Activated T-helper 9 cell treated with anti-CD3 and anti-CD28 coated beads, Interleukin-2, amount 50 U/mL, for 16 hours (primary cell): ENCODE measurements at places on chromosomes 3 and 15.

- no peak for DNase-seq
These were observed 9.6 kb downstream of the CELSR3 start for GRCh38 chr3:48652923-48653715.

GRCh38 chr3:20225769-20226168 lies 39.8 kb upstream of the SGO1 start:
- DNase-seq = no peak

GRCh38 chr3:83633758-83634157 lies 1325.0 kb upstream of the CADM2 start:
- no peak for DNase-seq

DNA sequence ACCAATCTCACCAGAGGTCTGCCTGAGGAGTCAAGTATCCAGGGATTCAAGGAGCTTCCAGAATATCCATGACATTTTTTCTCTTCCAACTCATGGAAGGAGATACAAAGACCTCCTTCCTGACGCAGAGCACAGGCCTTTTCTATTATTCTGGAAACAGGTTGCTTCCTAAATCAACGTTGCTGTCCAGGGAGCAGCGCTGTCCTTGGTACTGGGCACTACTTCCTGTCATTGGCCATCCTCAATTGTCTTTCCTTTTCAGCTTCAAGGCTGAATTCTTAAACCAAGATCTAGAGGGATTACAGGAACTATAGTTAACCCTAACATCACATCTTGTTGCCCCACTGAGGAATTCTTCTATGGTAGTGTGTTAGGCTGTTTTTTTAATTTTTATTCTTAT lies 50.4 kb upstream of the TBC1D21 start:
- DNase-seq = no peak

DNA sequence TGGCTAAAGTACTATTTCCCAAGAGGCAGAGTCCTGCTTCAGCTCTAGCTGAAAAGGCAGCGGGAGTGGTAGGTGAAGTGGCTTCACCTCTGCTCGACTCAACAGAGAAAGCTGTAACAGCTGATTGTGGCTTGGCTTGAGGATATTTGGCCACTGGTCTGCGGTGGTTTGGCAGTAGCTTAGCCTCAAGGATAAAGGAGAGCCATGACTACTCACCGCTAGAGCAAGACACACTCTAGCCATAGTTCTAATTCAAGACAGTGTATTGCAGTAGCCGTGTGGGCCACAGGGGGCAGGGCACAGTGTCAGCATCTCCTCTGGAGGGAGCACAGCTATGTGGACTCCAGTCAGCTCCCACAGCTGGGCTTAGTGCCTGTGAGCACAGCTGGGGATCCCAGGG lies 23.5 kb downstream of the TPRG1 start:
- no peak for DNase-seq

GRCh38 chr3:127697551-127698240 lies 24.9 kb downstream of the ABTB1 start:
- no peak for DNase-seq

GRCh38 chr15:49063402-49064280 lies 17.4 kb upstream of the SECISBP2L start:
- DNase-seq = no peak

DNA sequence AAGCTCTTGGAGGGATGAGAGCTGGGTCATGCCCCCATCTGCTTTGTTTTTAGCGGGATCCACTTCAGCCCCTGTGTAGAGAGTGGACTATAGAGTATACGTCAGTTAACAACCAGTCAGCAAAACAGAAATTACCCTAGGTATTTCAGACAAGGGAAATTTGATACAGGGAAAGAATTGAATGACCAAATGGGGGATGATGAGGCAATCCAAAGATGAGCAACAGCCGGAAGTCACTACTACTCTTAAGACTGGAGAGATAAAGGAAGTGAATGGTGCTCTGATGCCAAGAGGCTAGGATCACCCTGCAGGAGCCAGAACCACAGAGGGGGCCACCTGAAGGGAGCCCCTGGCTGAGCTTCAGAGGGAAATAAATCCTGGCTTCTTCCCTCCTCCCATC lies 1.7 kb upstream of the GPR62 start:
- DNase-seq = no peak

DNA sequence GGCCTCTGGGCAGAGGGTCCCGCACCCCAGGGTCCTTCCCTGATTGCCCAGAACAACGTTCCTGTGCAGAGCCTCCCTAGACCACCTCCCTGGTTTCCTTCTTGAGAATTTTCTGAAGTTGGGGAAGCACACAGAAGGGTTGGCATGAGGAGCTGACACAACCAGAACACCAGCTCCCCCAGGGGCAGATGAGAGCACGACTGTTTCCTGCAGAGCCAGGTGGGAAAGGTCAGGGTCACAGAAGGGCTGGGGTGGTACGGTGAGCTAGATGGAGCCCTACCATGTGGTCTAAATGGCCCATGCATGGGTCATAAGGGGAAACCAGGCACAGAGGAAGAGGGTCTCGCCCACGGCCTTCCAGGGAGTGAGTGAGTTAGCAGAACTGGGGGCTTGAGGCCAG lies 10.4 kb downstream of the PPCDC start:
- DNase-seq = no peak

DNA sequence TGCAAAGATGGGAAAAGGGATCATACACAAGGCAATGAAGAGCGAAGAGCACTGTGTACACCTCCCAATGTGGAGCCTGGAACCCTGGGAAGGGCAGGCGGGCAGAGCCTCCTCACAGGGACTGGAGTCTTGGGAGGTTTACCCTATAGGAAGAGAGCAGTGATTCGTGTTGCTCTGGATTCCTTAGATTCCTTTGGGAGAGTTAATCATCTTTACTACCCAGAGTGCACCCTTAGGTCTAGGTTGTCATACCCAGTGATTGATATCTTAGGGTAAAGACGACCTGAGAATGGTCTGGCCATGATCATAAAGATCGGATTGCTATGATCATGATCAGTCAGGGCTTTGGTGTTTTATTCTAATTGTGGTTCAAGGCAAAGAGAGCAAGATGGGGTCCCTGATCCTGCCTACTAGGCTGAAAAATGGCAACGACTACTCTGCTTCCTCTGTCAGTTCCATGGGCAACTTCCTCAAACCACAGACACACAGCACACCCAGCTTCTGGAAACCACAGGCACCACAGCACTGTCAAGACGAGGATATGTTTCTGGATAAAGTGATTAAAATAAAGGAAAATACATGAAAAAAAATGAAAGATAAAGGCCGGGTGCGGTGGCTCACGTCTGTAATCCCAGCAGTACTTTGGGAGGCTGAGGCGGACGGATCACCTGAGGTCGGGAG lies 20.4 kb upstream of the MAP6D1 start:
- DNase-seq = no peak

- DNase-seq = peak; percentile 73
These were observed at the start of gene ZNF501 for GRCh38 chr3:44729384-44729910. Gene ZNF501, plus strand, starts transcription at chr3:44729635. Its CDS starts 4,787 bp downstream, at chr3:44734422.

DNA sequence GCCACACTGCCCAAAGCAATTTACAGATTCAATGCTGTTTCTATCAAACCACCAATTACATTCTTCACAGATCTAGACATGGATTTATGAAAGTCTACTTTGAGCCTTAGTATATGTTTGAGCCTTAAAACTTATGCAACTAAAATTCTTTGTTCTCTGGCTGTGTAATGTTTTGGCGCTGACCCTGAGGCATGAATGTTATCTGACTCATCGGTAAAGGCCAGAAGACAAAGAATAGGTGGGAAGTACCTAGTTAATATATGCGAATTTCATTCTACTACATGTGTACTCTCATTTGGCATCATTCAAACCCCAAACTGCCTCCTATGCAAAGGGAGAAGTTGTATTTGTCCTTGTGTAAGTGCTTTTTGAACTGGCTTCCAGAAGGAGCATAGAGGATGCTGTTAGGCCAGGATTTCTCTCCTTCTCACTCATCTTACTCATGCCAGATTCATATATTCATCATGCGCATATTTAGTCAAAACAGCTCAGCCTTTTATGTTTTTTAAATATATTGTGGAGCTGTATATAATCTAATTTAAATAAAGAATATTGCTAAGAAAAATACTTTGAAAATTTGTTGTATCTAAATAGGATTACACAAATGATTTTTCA lies 204.2 kb downstream of the NFKBIZ start:
- no peak for DNase-seq

GRCh38 chr3:72630969-72631344 lies 217.3 kb downstream of the SHQ1 start:
- no peak for DNase-seq

DNA sequence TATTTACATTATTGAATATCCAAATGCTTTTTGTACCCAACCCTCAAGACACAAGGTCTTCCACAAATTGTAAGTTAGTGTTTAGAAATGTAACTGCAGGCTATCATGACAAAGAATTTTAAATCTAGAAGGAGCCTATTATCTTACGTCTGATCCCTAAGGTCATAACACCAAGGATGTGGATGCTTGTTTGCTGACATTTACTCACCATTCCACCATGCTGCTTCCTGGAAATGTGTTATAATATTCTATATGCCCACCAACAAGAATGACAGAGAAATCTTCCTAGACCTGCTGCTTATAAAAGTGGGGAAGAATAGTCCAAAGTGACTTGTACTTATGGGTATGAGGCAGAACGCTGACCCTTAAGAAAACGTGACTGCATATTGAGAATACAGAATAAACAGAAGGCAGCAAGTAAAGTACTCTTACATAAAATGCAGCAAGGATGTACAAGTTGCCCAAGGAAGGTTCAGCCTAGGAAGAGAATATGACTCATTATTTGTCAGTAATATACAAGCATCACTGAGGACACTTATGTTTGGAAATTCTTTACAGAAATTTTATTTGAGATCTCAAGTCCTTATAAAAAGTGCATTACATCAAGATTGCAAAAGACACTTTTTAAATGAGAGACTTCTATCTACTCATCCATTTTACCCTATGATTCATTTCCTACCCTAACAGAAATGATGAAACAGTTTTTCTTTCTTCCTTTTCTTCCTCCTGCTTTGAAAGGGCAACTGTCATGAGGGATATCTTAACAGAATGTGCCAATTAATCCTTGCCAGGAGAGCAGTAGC lies 59.6 kb downstream of the ESYT3 start:
- DNase-seq = no peak

GRCh38 chr3:80542456-80542855 lies 774.7 kb upstream of the ROBO1 start:
- no peak for DNase-seq

DNA sequence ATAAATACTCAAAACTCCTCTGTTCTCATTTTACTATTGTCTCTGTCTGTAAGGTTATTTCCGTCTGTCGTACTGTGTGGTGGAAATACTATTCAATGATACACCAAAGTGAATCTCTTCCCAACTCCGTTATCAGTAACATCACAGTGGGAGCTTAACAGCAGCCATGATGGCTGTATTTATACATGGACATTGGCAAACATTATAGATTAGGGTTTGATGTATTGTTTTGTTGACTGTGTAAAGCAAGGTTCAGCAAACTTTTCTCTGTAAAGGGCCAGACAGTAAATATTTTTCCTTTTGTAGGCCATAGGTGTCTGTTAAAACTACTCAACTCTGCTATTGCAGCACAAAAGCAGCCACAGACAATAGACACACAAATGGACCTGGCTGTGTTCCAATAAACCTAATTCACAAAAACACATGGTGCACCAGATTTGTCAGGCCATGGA lies 23.2 kb downstream of the LIPC start:
- DNase-seq = no peak

GRCh38 chr3:110856916-110857315 lies 214.7 kb upstream of the NECTIN3 start:
- no peak for DNase-seq

GRCh38 chr3:14042680-14043079 lies 82.0 kb downstream of the CHCHD4 start:
- no peak for DNase-seq
